ENCODE measurements at places on chromosomes 16 and 17.

DNA sequence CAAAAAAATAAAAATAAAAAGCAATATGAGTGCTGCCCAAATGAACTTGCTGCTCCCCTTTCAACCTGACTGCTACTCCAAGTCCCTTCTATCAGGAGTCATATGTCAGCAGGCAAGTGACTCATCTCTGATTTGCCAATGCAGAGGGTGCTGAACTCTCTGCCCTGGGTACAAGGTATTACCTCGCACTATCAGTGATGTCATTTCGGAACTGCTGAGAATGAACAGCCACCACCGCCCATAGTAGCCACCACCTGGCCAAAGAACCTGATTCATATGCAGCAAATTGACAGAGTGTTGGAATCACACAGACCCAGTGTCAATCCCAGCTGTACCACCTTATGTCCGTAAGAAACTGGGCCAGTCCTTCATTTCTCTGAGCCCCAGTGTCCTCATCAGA lies 31.2 kb downstream of the LYRM9 start:
- no peak for DNase-seq

DNA sequence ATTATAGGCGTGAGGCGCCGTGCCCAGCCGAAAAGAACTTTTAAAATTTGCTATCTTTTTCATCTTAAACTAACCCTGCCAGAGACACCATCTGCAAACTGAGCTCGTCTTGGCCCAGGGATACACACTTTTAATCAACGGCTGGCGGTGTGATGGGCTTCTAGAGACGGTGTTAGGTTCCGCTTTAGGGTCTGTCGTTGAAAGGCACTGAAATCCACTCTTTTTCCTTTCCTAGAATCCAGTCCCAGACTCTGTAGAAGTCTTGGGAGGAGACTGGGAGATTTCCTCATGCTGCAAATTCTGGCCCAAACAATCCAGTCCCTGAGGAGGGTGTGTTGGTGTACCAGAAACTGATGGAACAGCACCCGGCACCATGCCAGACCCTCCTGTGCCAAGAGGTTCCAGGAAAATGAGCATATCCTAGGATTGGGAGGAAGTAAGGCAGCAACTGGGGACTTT lies 52.0 kb upstream of the TEX2 start:
- DNase-seq: no peak

- DNase-seq: no peak
Measured at GRCh38 chr17:71681427-71682173, 439.2 kb upstream of the SOX9 start.

GRCh38 chr17:58308173-58308984 lies 20.2 kb downstream of the TSPOAP1 start:
- DNase-seq: no peak

- no peak for DNase-seq
Measured at GRCh38 chr17:77963441-77963840, 4.9 kb downstream of the TNRC6C start.

- no peak for DNase-seq
Measured at GRCh38 chr17:77178563-77178962, 37.8 kb downstream of the SEC14L1 start.

GRCh38 chr16:3520841-3521240 lies 20.0 kb downstream of the CLUAP1 start:
- DNase-seq: no peak

DNA sequence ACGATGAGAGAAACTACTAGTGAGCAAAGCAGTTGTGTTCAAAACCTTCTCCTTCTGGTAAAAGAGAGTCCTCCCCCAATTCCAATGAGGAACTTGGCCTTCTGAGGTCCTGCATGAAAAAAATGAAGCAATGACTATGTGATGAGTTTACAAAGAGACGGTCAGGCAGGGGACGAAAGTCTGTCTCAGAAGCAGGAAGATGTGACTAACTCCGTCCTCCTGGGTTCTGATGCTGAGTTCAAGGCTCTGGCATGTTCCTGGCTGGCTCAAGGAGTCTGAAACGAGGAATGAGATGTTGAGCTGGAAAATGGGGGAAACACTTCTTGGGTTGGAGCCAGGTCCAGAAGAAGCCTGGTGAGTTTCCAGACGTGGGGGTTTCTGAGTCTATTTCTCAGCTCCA lies 129.6 kb downstream of the CPPED1 start:
- DNase-seq: no peak

- DNase-seq: peak; percentile 75
Measured at GRCh38 chr17:55513885-55514590, 2.8 kb upstream of the SMIM36 start.

DNA sequence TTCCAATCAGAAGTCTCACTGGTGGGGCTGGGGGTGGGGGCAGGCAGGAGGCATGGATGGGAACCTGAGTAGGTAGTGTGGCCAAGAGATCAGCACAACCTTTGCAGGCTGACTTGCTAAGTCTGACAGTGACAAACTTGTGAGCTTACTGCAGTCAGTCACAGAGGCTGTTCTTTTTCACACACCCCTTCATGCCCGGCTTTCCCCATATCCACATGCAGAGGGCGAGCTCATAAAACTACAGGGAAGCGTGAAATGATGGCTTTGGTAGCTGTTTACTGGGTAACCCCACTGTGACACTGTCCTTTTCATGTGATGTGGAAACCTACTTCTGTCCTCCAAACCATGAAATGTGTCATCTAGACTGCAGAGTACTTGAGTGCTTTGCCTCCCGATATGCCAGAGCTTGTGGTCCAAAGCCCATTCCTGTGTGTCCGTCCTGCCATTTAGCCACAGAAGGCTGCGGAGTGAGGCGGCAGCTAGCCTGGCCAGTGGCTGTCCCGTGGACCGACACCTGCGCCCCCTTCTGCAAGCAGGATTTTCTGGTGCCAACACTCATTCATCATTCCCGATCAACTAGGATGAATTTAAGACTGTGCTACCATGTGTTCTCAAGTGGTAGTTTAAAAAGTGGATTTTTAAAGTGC lies 9.8 kb downstream of the GEMIN4 start:
- DNase-seq: no peak

GRCh38 chr17:49437696-49438435 lies 23.2 kb upstream of the PHB1 start:
- no peak for DNase-seq

DNA sequence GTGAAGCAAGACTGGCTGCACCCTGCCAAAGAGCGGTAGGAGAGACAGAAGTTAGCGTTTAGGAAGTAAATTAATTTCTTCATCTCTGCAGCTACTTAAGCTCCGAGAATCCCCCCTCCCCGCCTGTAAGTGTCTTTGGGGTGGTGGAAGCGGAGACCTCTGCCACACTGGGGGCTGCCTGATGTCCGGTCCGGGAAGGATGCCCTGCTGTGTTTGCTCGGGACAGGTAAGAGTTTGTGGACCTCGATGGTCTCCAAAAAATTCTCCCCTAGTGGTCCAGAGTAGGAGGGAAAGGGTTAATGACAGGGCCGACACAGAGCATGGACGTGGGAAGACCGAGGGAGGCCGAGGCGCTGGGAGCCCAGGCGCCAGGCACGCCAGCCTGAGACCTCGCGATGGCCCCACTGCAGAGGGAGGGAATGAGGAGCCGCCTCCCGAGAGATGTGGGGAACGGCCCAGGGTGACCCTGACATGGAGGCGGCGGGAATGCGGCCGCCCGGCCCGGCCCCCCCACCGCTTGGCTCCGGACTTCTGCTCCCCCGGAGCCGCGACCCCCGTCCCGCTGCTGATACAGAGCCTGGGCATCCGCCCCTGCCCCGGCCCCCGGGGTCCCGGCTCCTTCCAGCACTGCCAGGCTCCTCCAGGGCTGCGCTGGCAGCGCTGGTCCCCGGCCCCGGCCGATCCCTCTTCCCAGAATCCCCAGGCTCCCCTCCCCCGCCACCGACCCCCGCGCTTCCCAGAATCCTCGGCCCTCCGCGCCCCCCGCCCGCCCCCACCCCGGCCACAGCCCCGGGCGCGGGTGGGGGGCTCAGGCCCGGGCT lies 680 bp downstream of the ZNF629 start:
- DNase-seq: peak; percentile 27

DNA sequence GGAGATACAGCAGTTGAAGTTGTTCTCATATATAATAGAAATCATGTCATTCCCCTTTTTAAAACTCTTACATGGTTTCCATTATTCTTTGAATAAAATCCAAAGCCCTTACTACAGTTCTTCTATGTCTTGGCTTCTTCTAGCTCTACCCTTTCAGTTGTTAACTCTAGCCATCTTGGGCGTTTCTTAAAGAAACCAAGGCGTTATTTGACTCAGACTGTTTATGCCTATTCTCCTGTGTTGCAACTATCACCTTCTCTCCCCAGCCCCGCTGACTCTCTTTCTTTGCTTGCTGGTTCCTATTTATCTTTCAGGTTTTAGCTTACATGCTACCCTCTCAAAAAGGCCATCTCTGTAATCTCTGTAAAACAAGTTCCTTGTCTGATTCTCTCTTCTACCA lies 32.7 kb downstream of the NFATC3 start:
- DNase-seq: no peak

GRCh38 chr16:27404163-27404823 lies 2.3 kb downstream of the IL21R start:
- no peak for DNase-seq

GRCh38 chr16:31493506-31494125 lies 10.7 kb downstream of the SLC5A2 start:
- no peak for DNase-seq

- no peak for DNase-seq
Measured at GRCh38 chr17:29240968-29241963, 5.4 kb upstream of the CRYBA1 start.

DNA sequence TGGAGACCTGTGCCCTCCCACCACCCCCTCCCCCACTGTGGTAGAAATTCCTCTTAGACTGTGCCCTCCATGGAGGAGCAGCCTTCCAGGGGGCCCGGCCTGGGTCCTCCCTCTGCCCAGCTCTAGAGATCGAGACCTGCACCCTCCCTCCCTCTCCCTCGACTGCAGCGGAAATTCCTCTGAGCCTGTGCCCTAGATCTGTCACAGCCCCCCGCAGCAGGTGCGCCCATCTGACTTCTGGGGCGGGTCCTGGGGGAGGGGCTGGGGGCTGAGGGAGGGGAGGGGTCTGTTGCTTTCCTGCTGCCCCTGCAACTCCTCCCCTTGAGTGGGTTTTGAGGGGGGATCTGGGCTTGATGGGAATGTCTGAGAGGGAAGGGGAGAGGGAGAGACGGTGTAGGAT lies 177.8 kb upstream of the GSE1 start:
- DNase-seq: no peak

GRCh38 chr16:8943966-8944759 lies 19.5 kb downstream of the USP7 start:
- no peak for DNase-seq

GRCh38 chr17:1055751-1056645 lies 59.1 kb downstream of the TIMM22 start:
- DNase-seq: peak; percentile 54

DNA sequence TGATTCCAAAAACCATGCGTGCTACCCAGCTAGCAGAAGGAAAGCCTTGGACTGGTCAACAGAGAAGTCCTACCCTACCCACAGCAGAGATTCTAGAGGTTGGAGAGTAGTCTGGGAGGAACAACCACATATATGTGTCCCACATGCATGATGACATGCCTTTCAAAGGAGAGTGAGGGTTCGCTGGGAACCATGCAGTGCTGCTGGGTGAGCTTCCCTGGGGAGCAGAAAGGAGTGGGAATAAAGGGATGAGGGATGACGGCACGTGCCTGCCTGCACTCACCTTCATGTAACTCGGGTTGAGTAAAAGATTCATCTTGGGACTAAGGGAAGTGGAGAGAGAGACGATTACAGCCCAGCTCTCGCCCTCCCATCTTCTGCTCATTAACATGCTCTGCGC lies 9.8 kb downstream of the CPSF4L start:
- no peak for DNase-seq

DNA sequence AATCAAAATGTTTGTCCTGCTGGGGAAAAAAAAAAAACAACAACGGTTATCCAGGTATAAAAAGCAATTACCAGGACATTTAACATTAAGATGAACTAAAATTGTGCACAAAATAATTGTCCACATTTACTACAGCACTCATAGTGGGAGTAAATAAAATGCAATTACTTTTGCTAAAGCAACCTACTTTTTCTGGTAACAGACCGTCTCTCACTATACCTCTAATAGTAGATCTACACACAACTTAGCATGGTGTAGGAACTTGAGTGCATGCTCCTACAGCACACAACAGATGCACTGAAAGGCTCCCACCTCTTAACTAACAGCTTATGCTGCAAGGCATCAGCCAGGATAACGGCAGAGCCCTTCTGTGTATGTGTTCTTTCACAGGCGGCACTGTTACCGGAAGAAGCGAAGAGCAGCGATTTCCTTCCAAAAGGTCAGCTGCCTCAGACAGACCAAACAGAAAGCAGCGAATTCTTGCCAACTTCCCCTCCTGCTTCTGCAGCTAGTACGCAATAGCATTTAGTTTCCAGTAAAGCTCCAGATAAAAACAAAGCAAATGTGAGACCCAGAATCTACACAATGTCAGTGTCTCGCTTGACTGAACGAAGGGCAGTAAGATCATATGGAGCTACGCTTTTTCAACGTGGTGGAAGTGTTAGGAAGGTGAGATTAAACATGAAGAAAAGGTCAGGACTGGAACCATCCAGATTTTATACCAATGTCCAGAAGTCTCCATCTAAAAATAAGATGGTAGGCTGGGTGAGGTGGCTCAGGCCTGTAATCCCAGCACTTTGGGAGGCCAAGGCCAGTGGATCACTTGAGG lies 27.6 kb downstream of the STAT5B start:
- DNase-seq: peak; percentile 67

DNA sequence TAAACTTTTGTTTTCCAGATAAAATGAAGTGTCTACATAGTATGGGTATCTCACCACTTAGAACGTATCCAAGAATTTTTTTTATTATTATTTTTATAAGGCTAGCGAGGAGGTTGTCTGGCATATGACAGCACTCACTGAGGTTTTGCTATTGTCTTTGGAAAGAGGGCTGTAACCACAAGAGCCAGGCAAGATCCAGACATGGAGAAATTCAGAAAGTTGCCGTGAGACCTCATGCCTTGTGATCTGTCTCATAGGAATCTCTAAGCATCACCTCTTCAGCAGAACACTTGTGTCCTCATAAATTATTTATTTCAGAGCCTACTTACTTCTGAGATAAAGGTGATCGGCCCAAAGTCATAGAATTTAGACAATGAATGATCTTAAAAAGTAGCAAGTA lies 410.8 kb downstream of the CDH11 start:
- DNase-seq: no peak

DNA sequence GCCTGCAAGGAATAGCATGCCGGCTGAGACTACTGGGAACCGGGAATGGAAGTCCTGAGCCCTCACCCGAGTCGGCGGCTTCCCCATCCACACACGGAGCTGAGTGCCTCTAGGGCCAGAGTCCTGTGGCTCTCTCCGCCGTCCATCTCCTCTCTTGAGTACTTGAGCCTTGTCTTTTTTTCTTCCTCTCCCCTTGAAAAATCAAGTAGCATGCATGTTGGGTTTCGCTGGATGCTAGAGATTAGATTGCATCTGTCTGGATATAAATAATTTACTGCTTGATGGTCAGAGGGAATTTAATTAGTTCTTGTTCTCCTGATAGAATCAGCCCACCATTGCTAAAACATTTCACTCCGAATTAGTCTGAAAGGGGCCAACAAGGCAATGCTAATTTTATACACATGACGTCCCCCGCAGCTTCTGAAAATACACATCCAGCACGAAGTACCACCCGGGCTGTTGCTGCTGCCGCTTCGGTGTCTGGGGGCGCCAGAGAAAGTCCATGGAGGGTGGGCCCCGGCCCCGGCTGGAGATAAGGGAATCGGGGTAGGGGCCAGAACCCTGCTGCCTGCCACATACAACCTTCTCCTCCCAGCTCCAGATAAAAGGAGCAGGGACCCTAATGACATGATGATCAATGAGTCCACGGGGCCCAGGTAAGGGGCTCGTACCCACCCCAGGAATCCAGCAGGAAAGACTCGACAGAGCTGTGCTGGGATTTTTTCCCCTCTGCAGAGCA lies 48.5 kb downstream of the RBFOX3 start:
- DNase-seq: no peak

Measured in activated naive CD8-positive, alpha-beta T cell treated with anti-CD3 and anti-CD28 coated beads, Interleukin-2, amount 50 U/mL, for 24 hours (primary cell).